Activated CD8-positive, alpha-beta memory T cell treated with anti-CD3 and anti-CD28 coated beads, Interleukin-2, amount 10 ng/mL, durations not matched to agents 7 days and 5 days (primary cell): ENCODE measurements at places on chromosomes 7 and 10.

DNA sequence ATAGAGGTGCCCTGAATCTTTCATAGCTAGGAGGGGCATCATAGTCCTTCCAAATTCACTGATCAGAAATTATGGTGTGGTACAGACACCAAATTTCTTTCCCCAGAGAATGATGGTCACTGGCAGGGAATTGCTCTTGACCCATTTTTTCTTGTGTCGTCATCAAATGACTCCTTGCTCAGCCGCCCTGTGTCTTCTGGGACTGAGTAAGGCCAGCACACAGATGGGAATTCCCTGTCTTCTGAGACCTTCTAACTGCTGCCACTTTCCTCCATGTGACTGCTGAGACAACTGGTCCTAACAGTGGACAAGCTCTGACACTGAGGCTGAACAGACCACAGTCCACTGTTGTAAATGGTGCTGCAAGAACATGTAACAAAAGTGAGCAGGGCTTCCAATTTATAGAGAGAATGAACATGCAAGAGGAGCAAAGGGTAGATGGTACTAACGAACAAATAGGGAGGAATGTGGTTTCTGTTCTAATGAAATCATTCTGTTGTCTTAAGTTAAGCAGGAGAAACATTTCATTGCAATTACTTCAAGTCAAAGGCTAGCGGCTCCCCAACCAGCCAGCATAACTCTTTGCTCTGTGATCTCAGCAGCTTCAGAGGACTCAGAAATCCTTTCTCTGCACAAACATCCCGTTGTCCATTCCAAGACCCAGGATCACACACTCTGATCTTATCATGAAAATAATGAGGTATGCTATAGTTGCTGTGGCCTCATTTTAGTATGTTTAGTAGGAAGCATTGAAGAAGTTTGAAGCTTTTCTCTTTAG is 235.9 kb upstream of the PRSS1 start:
- H3K4me3 ChIP-seq, result no peak overlapping the region
- H3K36me3 ChIP-seq, result no peaks in the 10 kb centered on the region
- no peak for DNase-seq
- no peak overlapping the region for H3K27ac ChIP-seq
- peaks cover 4% of the 10 kb centered on the region for H3K27me3 ChIP-seq

DNA sequence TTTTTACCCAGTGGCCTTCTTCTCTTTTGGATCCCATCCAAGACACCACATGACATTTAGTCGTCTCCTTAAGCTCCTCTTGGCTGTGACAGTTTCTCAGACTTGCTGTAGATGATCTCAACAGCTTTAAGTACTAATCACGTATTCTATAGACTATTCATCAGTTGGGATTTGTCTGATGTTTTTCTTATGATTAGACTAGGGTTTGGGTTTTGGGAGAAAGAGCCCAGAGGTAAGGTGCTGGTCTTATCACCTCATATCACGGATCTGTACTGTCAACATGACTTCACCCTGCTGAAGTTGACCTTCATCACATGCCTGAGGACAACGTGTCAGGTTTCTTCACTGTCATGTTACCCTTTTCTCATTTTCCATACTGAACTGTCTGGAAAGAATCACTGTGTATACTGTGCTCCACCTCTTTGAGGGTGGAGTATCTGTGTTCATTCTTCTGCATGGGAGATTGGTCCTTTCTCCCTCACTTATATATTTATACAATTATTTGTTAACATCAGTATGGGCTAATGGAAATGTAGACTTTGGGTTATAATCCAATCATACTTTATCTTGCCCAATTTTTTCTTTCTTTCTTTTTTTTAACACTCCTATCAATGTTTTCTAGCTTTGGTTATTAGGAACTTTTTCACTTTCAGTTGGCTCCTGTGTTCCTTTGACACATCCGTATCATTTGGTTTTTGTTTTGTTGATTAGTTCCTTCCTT is 6.4 kb upstream of the HKDC1 start:
- H3K4me3 ChIP-seq, result no peak overlapping the region
- peak overlapping the region; percentile 54 for H3K27ac ChIP-seq
- no peak for DNase-seq
- peaks cover 52% of the 10 kb centered on the region for H3K4me1 ChIP-seq

DNA sequence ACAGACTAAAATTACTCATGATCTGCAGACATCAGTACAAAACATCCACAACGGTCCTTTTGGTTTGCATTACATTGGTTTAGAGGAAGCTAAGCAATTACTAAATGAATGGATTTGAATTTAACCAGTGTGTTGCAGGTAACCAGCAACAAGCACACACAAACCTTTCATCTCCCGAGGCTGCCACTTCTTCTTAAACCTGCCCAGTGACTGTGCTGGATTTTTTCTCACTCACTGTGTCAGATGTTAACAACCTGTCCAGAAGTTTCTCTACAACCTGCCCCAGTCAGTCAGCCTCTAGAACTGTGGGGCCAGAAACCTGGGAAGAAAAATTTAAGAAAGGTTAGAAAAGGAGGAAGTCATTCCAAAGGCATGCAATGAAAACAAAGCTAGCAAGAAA is 2.4 kb upstream of the MEOX2 start:
- peaks cover 3% of the 10 kb centered on the region for H3K36me3 ChIP-seq
- H3K4me3 ChIP-seq, result no peak overlapping the region
- no peak for DNase-seq

DNA sequence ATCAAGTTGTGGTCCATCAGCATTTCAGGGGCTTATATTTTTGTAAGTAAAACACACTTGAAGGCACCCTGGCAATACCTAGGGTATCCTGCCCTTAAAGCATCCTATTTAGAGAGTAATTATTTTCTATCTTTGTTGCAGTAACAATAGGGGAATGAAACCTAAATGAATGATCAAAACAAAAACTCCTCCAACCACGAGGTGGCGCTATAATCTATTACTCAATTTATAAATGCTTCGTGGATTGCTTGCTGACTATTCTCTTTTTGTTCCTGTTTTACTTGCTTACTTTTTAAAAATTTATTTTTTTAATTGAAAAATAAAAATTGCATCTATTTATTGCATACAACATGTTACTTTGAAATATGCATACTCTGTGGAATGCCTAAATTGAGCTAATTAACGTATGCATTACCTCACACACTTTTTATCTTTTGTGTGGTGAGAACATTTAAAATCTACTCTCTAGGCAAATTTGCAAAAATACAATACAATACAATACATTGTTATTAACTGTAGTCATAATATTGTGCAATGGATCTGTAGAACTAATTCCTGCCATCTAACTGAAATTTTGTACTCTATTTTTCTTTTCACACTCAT is 147.7 kb upstream of the BMPER start:
- peaks cover 6% of the 10 kb centered on the region for H3K27me3 ChIP-seq
- H3K36me3 ChIP-seq, result no peaks in the 10 kb centered on the region
- no peak overlapping the region for H3K4me3 ChIP-seq
- H3K4me1 ChIP-seq, result no peaks in the 10 kb centered on the region

- H3K36me3 ChIP-seq, result peaks cover 2% of the 10 kb centered on the region
- DNase-seq, result no peak
- no peak overlapping the region for H3K27ac ChIP-seq
- peaks cover 27% of the 10 kb centered on the region for H3K4me1 ChIP-seq
- H3K27me3 ChIP-seq, result peaks cover 5% of the 10 kb centered on the region
Observed at GRCh38 chr7:27966219-27966780, 214.3 kb downstream of the JAZF1 start.

- no peaks in the 10 kb centered on the region for H3K27me3 ChIP-seq
- H3K27ac ChIP-seq, result no peak overlapping the region
- no peaks in the 10 kb centered on the region for H3K36me3 ChIP-seq
- H3K4me3 ChIP-seq, result no peak overlapping the region
- no peak for DNase-seq
- H3K4me1 ChIP-seq, result no peaks in the 10 kb centered on the region
Observed at GRCh38 chr10:24255115-24255880, 46.4 kb downstream of the KIAA1217 start.
